ENCODE measurements at places on chromosomes 13 and 19.

GRCh38 chr19:48043675-48044258 lies at the start of gene CABP5:
TSS of gene CABP5 (minus strand) at chr19:48044079. CDS start at chr19:48043922, 157 bp downstream.
- no peak for DNase-seq

DNA sequence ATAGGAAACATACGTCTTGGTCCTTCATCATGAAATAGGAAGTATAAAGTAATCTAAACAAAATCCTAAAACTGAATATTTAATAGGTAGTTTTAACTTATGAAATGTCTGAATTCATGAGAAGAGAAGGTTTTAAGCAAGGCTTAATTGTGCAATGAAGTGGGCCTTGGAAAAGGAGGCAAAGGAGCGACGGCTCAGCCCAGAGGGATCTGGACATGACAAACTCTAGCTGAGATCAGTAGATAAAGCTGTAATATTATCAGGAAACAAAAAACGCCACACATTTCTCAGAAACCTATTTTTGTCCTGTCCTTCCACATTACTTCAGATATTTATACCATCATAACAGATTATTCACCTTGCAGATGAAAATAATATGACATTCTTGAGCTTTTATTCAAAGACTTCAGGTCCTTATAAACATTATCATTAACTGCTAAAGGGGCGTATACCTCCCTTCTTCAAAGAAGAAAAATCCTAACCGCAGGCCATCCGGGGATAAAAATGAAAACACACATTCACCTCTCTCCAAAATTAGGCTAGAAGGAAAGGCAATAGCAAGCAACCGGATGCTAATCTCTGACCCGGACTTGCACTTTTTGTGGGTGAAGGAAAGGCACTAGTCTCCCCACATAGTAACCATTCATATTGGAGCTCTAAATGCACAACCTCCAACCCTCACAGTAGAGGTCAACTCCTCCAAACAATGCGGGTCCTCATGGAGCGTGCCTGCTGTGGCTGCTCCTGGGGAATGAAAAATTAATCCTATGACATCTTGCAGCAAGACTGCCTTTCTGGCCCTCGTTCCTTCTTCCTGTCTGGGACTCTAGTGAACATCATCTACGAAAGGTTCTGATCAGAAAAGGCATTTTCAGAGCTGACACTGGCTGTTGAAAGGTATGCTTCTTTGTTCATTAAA lies 108.8 kb downstream of the TBC1D4 start:
- DNase-seq, result no peak

DNA sequence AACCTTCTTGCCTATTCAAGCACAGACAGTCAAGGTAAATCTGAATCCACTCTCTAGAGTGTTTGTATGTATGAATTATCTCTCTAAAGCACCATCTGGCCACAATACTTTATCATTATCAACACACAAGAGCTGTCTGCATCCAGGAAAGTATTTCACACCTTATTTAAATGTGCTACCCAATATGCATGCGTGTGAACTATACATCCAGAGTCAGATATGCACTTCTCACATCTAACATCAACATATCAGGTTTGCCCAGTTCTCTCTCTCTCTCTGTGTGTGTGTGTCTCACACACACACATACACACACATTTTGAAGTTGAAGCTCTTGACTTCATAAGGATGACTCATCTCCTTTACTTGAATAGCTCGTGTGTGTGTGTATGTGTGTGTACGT lies 697.5 kb upstream of the PCDH20 start:
- peak; percentile 1 for DNase-seq

GRCh38 chr13:36059321-36059720 lies 71.9 kb downstream of the DCLK1 start:
- peak; percentile 22 for DNase-seq

DNA sequence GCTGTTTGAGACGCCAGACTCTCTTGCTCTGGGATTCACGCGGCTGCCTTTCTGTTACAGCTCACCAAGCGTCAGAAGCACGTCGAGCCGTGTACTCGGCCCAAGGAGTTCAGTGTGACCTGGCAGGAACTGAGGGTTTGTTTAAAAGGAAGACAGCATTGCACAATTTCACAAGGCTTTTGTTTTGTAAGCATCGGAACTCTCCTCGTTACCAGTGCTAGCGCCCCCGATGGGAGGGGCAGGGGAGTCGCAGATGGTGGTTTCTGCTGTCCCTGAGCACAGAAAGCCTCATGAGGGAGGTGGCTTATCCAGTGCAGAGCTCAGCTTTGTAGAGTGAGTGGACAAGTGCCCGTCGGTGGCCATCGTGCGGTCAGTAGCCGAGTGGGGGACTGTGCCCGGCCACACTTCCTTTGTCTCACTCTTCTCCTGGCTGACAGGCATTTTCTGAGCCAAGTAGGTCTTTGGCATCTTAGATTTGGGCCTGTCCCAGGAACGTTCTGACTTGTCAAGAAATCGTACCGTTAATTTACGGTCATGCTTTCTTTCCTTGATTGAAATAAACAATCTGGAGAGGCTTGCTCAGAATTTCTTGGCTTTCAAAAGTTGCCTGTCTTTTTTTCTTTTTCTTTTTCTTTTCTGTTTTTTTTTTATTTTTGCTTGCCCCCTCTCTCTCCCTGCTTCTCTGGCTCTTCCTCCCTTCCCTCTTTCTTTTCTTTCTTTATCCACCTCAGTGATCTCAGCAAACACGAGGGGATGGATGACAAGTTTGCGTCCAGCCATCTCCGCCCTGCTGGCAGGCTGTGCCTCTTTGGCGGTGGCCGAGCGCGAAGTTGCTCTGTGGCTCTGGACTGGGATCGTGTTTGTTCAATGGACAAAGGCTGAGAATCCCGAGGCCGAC lies 7.7 kb downstream of the KDM4B start:
- DNase-seq, result peak; percentile 45

DNA sequence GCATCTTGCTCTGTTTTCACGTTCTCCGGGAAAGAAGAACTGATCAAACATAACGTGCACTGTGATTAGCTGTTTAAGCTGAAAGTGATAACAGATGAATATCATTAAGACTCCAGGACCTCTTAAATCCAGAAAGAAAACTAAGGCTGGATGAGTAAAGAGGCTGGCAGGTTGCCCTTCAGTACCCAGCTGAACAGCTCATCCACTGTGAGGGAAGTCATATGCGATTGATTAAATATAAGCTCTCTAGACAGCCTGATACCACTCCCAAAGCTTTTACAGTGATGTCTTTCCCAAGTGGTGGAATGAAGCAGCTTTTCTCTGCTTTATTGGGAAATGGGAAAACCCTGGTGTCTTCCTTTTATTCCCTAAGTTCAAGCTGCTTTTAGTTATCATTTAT lies 116.9 kb downstream of the EFNB2 start:
- peak; percentile 97 for DNase-seq

DNA sequence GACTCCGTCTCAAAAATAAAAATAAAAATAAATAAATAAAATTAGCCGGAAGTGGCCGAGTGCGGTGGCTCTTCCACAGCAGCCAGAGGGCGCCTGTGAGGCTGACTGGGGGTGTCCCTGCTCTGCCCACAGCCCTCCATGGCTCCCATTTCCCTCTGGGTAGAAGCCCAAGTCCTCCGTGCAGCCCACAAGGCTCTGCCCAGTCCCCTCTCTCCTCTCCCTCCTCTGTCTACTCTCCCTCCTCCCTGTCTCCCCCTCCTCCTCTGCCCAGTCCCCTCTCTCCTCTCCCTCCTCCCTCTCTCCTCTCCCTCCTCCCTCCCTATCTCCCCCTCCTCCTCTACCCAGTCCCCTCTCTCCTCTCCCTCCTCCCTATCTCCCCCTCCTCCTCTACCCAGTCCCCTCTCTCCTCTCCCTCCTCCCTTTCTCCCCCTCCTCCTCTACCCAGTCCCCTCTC lies 20.4 kb downstream of the MISP start:
- peak; percentile 42 for DNase-seq

DNA sequence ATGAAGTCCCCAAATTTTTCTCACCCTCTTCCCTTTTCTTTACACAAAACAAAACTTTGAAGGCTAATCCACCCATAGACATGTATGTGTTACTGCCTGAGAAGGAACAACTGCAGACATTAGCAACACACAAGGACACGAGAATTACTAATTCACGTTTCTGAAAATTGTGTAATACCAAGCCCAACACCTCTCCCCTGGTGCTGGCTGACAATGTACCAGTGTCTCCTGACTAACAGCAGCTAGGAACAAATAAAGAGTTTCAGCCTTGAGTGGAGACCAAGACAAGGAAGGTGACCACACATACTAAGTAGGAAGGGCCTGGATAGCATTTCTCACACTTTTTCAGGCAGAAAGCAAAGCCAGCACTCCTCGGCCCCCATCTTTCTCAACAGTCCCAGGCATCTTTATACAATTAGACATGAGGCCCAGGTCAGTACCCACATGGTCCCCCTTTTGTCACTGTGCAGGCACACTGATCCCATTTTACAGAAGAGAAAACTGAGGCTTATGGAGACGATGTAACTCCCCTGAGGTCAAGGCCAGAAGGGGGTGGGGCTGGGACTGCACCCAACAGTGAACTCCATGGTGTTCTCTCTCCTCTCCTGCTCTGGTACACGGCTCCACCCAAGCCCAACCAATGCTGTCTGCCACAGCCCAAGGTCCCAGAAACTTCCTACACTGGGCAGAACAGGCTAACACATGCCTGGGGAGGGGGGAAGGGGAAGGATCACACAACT lies 8.7 kb downstream of the BRD4 start:
- DNase-seq, result peak; percentile 44
